ENCODE measurements at places on chromosomes 1 and 21. TPM values are rescaled to one million over a fixed set of nuclear protein-coding genes. Genes with fewer than 3 reads are reported as not detected.

- H3K27ac ChIP-seq = no peak overlapping the region
- H3K36me3 ChIP-seq = no peaks in the 10 kb centered on the region
- DNase-seq = no peak
- H3K27me3 ChIP-seq = no peaks in the 10 kb centered on the region
Measured at GRCh38 chr21:38709876-38710275, 95.9 kb upstream of the ETS2 start.

DNA sequence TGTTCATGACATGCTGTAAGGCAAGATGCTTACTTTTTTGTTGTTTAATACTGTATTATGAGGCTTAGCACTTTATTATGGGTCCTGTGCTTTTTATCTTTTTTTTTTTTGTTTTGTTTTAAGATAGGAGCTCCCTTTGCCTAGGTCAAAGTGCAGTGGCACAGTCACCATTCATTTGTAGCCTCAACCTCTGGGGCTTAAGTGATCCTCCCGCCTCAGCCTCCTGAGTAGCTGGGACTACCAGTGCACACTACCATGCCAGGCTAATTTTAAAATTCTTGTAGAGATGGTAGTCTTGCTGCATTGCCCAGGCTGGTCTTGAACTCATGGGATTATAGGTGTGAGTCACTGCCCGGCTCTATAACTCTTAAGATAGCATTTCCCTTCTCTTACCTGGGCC, 4.6 kb downstream of the UBAP2L start:
- peaks cover 36% of the 10 kb centered on the region for H3K36me3 ChIP-seq
- no peaks in the 10 kb centered on the region for H3K27me3 ChIP-seq
- no peak overlapping the region for H3K27ac ChIP-seq
- H3K4me1 ChIP-seq = peaks cover 16% of the 10 kb centered on the region

DNA sequence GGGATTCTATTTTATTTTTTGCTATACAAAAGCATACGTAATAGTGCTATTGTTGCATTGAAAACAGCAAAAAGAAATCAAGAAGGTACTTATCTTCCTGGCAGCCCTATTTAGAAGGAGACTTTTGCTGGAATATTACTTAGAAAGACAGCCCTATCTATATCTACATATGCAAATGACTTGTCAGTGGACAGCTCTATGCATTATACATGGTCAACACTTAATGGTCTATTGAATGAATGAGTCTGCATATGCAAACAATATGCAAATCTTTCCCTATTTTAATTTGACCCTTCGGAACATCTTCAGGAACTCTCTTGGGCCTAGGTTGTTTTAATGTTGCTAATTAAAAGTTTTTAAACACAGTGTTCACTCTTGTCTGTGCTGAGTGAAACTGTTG, 110.8 kb downstream of the PLXNA2 start:
- no peaks in the 10 kb centered on the region for H3K36me3 ChIP-seq
- H3K4me3 ChIP-seq = no peak overlapping the region
- no peak overlapping the region for H3K27ac ChIP-seq
- peaks cover 2% of the 10 kb centered on the region for H3K4me1 ChIP-seq
- DNase-seq = no peak

GRCh38 chr1:11653101-11653860, 948 bp downstream of the FBXO2 start:
- DNase-seq = no peak
- peaks cover 13% of the 10 kb centered on the region for H3K4me1 ChIP-seq
- H3K27ac ChIP-seq = peak overlapping the region; percentile 41
- H3K27me3 ChIP-seq = no peaks in the 10 kb centered on the region
- H3K36me3 ChIP-seq = peaks cover 3% of the 10 kb centered on the region

Gene CD5L
- total RNA-seq = not detected

Gene ELAPOR1
- not detected for total RNA-seq

Gene LENEP
- total RNA-seq = not detected

Gene SELE
- 9.0 TPM for total RNA-seq

Gene PROX1
- total RNA-seq = 0.32 TPM

Data from ascending aorta (tissue), 2 donors.